Fibroblast of upper back skin (primary cell): ENCODE measurements at places on chromosomes 3 and 15.

- DNase-seq: peak; percentile 91
These were observed 76.7 kb downstream of the CBLB start for GRCh38 chr3:105791919-105792786.

DNA sequence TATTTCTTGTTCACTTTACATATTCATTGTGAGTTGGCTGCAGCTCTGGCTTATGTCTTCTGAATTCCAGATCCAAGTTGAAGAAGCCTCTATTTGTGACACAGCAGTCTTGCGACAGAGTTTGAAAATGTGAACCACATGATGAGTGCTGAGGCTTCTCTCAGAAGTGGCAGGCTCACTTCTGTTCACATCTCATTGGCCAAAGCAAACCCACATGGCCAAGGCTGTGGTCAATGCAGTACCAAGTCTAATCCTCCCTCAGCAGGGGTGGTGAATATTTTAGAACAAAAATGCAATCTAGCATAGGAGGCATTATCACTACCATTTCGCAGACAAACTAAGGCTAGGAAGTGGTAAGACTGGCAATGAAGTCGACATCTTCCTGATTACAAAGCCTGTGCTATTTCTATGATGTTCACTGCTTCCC lies 45.2 kb downstream of the CDCP1 start:
- DNase-seq: peak; percentile 89

GRCh38 chr3:186642014-186642413 lies 1.8 kb downstream of the FETUB start:
- DNase-seq: no peak

DNA sequence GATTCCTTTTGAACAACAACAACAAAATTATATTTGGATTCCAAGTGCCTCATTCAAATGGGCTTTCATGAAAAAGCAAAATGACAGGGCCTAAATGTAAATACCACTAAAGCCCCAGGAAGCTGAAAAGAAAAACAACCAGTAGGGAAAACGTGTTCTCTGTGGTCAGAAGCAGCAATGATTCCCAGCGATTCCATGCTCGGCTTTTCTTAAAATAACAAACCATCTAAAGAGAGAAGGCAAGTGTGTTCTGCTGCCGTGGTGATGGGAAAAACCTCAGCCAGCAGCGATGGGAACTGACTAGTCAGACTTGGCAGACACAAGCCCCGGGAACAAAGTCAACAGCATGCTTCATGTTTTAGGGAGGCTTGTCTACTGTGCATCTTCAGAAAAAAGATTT lies 153.6 kb downstream of the TNIK start:
- DNase-seq: peak; percentile 98

- DNase-seq: peak; percentile 37
These were observed 289.7 kb upstream of the TPM1 start for GRCh38 chr15:62752657-62753517.

- DNase-seq: peak; percentile 5
These were observed 32.5 kb upstream of the ZNF445 start for GRCh38 chr3:44510000-44510368.

DNA sequence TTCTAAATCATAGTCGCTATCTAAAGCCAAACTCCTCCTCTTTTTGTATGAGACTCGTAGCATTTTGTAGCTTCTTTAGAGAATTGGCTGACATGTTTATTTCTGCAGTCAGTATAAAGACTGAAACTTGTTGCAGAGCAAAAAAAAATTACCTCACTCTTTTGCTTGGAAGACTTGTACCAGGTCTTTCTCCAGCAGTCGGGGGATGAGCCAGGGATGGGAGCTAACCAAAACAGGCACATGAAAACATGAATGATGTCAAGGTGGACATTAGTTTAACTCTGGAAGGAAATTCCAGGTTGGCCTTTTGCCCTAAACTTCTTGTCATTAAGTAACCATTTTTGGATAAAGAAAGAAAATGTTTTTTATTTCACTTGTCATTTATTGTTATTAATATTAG lies 47.0 kb upstream of the SCAANT1 start:
- no peak for DNase-seq

GRCh38 chr15:39793923-39794322 lies 11.3 kb upstream of the FSIP1 start:
- DNase-seq: no peak

GRCh38 chr3:139288266-139288821 lies 55.5 kb upstream of the MRPS22 start:
- no peak for DNase-seq

GRCh38 chr3:31934866-31935265 lies 46.2 kb downstream of the OSBPL10 start:
- DNase-seq: no peak

GRCh38 chr3:38989917-38990510 lies 61.7 kb downstream of the SCN11A start:
- no peak for DNase-seq

- peak; percentile 14 for DNase-seq
These were observed 486 bp downstream of the CDIN1 start for GRCh38 chr15:36579792-36580431.

DNA sequence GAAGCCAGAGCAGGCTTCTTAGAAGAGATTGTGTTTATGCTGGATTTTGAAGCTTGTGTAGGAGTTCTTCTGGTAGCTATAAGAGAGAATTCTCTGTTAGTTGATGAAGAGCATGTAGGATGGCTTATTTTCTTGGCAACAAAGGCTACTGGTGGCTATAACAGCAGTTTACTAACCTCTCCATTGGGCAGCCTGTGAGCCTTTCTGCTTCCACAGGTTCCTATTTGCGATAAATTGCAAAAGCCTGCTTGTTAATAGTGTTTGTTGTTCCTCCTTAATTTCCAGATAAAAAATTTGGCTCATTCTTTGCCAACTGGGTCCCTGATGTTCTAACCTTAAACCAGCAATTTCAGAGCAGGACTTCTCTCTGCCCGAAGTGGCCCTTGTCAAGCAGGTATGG lies 290.6 kb upstream of the TRIM42 start:
- DNase-seq: no peak

GRCh38 chr3:43353923-43354670 lies 67.8 kb downstream of the SNRK start:
- no peak for DNase-seq

DNA sequence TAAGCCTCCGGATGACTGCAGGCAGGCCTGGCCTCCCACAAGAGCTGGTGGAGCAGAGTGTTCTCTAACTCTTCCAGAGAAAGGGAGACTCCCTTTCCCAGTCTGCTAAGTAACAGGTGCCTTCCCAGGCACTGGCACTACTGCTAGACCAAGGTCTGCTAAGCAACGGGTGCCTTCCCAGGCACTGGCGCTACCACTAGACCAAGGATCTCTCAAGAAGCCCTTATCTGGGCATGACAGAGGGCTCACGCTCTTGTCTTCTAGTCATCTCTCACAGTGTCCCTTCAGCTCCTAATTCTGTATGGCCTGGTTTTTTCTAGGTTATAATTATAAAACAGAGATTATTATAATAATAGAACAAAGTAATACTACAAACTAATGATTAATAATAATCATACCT lies 27.8 kb downstream of the MYL3 start:
- DNase-seq: no peak

DNA sequence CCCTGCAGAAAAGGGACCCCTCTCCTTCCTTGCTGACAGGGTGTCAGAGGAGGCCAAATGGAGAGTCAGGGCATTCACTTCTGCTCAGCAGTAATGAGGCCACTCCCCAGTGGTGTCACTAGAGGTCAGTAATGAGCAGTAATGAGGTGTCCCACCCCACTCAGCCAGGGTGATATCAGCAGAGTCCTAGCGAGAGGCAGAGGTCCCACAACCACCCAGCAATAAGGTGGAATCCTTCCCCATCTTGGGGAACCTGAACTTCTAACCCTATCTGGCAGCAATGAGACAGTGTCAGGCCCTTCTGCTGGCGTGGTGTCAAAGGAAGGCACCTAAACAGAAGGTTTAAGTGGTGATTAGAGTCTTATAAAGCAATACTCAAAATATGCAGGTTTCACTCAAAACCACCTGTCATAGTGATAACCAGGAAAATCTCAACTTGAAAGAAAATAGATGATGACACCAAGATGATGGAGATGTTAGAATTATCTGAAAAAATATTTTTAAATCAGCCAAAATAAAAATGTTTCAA lies 12.9 kb downstream of the OCA2 start:
- DNase-seq: peak; percentile 61

DNA sequence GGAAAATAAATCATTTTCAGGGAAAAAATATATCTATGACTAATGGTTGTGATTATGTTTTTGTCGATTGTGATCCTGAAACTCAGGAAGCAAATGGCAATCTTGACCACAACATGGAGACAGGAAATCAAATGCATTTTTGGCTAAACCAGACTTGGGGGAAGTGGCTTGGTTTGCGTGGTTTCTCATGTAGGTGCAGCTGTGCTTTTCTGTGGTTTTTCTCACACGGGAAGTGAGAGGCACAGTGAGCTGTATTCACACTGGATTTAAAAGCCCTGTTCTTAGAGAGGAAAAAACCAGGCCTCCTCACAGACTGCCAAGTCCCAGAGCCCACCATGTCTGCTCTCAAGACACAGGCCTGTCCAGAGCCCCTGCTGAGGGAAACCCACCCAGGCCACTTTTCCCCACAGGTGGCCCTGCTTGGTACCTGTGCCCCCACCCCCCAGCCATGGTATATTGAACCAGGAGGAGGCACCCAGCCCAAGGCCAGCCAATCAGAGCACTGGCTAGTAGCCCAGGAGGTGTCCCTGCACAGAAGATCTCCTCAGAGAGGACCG lies 46.1 kb downstream of the BTD start:
- peak; percentile 99 for DNase-seq

- no peak for DNase-seq
These were observed 14.8 kb downstream of the TARS3 start for GRCh38 chr15:101709466-101709865.

DNA sequence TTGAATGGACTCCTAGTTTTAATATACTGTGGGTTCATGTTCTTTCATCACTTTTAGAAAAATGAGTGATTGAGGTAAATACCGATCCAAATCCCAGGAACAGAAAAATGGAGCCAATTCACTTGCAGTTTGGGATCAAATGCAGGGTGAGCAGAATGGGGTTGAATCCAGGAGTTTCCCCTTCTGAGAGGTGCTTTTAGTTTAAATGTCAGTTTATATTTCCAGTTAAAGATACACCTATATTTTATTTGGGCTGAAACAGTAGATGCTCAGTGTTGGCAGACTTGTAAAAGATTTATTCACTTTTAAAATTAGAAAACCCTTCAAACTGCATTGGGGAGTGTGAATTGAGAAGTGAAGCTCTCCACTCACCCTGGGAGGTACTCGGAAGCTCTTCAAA lies 2.6 kb downstream of the TRIM71 start:
- DNase-seq: no peak

DNA sequence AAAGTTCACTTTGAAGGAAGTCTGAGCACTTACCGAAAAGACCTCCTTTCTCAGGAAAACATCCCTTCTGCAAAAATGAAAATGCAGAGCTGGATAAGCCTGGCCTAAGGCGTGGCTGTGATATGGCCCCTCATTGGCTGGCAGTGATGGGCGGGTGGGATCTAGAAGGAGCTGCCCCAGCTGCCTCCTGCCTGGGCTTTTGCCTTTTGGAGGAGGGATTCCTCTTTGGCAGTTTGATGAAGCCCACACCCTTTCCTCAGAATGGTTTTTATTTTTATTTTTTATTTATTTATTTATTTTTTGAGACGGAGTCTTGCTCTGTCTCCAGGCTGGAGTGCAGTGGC lies 4.0 kb upstream of the DZIP1L start:
- DNase-seq: no peak

DNA sequence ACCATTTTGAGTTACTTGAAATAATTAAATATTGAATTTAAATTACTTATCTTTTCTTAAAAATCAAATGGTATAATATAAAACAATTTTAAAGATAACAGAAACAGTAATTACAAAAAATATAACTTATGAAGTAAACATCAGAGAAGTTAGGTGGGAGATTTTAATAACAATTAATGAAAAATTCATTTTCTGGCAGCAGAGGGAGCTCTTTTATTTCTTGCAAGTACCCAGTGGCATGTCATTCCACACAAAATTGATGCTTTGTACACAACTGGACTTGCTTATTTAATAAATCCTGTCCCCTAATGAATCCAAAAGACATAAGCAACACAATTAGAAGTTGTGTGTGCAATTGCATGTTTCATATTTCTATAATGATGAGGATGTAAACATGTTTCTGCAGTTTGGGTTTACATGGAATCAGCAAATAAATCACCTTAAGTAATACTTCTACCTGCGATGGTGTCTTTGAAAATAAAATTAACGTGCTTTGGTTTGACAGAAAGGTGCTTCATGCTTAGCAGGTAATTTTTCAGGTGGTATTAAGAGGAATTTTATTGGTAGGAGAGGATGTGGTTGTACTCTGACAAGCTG lies 861.3 kb downstream of the ZPLD1 start:
- DNase-seq: peak; percentile 40

DNA sequence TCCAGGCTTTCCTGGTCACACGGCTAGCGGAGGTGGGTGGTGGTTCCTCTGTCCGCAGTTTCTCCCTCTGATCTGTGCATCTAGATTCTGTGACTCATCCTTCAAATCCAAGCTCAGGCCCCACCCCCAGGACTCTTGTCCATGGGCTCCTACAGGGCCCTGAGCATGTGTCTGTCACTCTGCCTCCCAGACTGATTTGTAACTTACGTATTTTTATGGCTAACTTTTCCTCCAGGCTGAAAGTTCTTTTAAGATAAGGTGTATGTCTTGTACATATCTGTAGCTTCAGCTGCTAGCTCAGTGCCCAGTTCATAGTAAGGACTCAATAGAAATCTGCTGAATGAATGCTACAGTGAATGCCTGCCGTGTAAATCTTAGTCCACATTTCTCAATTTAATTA lies 8.0 kb downstream of the ESYT3 start:
- DNase-seq: peak; percentile 63

DNA sequence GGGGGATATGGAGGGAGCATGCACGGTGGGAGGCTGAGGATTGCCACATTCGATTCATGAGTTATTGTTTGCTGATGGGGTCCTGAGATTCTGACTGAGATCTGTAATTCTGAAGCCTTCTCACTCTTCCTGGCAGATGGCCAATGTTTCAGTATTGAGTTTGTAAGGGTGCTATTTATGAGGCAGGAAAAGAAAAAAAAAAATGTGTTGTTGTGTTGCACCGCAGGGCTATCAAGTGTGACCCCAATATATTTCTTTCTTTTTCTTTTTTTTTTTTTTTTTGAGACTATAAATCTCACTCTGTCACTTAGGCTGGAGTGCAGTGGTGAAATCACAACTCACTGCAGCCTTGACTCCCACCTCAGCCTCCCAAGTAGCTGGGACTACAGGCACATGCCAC lies 3.2 kb upstream of the SENP2 start:
- DNase-seq: no peak

- DNase-seq: no peak
These were observed 7.0 kb downstream of the IQSEC1 start for GRCh38 chr3:13066236-13066635.

DNA sequence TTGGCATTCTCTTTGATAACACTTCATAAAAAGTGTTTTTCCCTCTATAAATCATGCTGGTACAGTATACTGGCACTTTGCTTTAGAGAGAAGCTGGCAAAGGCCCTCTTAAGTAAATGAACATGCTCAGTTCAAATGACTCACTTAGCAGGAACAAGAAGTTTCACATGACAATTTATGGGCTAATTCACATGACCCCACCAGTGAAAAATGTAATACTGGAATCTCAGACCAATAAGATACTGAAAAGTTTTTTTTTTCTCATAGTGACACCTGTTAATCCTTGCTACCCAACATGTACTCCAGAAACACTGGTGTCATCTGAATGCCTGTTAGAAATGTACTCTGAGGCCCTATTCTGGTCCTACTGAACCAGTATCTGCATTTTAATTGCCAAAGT lies 13.9 kb downstream of the BTBD1 start:
- no peak for DNase-seq

GRCh38 chr15:41180206-41180789 lies 50.3 kb downstream of the EXD1 start:
- no peak for DNase-seq

- DNase-seq: no peak
These were observed 10.3 kb downstream of the ZBTB47 start for GRCh38 chr3:42663581-42664437.

- DNase-seq: no peak
These were observed 52.0 kb downstream of the CCR3 start for GRCh38 chr3:46293991-46294833.
